Forelimb muscle (tissue), 1 donor: ENCODE measurements at places on chromosomes 5 and 9. TPM values are rescaled to one million over a fixed set of nuclear protein-coding genes. Genes with fewer than 3 reads are reported as not detected.

- no peak for DNase-seq
Observed at GRCh38 chr5:179488491-179488890, 61.9 kb upstream of the RUFY1 start.

- no peak for DNase-seq
Observed at GRCh38 chr9:112558978-112559377, 72.4 kb downstream of the KIAA1958 start.

GRCh38 chr9:34400686-34401602 is 24.2 kb upstream of the MYORG start:
- DNase-seq, result no peak

GRCh38 chr5:109347252-109347888 is 62.4 kb downstream of the PJA2 start:
- no peak for DNase-seq

DNA sequence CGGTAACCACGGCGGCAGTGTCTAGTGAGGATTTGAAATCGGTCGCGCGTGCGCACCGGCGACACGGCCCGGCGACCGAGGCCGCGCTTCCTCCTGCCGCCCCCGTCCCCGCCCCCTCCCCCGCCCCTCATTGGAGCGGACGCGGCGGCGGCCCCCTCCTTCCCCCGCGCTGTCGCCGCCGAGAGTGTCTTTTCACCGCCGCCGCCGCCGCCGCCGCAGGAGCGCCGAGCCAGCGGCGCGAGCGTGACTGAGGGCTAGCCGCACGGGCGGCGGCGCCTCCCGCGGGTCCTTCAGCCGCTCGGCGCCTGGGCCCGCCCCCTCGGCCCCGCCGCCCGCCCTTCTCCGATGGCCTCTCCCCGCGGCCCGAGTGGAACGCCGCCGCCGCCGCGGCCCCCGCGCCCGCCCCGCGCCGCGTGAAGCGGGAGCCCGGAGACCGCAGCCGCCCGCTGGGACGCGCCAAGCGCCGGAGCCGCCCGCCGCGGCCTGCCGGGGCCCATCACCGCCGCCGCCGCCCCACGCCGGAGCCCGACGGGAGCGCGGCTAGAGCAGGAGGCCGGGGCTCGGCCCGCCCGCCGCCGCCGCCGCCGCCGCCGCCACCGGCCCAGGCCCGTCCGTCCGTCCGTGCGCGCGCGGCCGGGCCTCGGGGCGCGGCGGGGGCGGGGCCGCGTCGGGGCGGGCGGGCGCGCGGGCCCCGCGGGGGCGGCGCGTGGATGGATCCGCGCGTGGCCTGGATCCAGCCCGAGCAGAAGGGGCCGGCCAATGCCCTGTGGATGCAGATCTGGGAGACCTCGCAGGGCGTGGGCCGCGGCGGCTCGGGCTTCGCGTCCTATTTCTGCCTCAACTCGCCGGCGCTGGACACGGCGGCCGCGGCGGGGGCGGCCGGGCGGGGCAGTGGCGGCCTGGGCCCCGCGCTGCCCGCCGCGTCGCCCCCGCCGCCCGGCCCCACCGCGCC is at the start of gene TENT4A:
Gene TENT4A, plus strand, starts transcription at position 159 of the 952 bp plus-strand sequence. Its CDS starts 552 bp downstream, at position 711.
- DNase-seq, result no peak

DNA sequence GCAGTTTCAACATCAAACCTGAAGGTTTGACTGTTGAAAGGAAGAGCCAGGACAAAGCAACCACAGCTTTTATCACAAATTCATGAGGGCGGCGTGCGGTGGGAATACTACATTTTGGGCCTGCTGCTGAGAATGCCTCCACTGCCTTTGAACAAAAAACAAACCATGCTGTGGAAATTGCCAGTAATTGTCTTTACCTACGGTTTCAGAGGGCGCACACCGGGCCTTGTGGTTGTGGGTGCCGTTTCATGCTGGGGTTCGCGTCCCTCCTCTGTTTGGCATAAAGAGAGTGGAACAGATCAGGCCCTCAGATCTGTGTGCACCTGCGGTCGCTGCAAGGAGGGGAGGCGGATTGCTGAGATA is 27.6 kb upstream of the TCF7 start:
- DNase-seq, result no peak

- DNase-seq, result no peak
Observed at GRCh38 chr9:110092792-110093191, 115.2 kb downstream of the C9orf152 start.

DNA sequence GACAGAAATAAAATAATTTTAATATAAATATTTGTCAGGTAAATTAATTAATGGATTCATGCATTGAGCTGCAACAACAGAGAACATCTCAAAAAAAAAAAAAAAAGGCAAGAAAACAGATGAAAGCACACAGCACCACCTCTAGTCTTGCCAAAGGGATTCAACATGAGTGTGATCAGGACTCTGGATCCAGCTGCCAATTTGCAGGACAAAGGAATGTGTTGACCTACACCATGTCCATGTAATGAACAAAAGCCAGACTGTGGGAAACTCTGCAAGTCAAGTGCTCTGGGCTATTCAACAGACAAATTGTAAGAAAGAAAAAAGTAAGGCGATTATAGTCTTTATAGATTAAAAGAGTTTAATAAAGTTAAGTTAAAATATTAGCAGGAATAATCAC is 769.3 kb downstream of the TLR4 start:
- DNase-seq, result no peak

DNA sequence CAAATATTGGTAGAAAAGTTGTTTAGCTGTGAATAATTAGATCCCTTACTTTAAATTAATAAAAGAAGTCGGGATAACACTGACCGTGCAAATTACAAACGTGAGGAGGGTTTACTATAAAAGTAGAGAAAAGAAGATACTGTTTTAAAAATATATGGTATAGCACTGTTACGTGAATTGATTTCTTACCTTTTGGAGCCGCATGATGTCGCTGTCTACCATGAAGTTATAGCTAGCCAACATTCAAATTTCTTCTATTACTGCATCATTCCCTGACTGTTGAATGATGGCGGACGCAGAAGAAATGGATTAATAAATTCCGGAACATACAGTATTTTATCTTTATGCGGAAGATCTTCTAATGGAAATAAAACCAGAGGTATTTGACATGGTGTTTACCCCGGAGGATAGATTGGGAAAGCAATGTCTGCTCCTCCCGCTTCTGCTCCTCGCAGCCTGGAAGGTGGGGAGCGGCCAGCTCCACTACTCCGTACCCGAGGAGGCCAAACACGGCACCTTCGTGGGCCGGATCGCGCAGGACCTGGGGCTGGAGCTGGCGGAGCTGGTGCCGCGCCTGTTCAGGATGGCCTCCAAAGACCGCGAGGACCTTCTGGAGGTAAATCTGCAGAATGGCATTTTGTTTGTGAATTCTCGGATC is at the start of gene PCDHA6:
Gene PCDHA6, plus strand, starts transcription at position 257 of the 658 bp plus-strand sequence. Its CDS starts 132 bp downstream, at position 389.
- DNase-seq, result no peak

GRCh38 chr5:111755345-111755941 is 1.6 kb downstream of the NREP start:
- no peak for DNase-seq

DNA sequence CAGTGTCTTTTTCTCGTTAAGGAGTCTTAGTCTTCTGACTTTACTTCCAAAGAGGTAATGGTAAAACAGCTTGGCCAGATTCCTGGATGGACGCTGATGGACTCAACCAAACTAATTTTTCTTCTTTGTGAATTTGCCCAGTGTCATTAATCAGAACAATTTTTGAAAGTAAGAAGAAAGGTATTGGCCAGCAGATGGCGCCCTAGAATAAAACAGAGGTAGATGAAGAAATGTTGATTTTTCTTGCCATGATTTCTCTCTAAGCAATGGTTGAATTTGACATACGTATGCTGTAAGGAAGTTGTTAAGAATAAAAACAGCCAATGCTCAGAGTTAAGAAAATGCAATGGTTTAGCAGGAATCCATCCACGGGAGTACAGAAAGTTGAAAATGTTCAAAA is 500.0 kb downstream of the DIRAS2 start:
- no peak for DNase-seq

- DNase-seq, result no peak
Observed at GRCh38 chr5:119583684-119584083, 45.7 kb upstream of the FAM170A start.

DNA sequence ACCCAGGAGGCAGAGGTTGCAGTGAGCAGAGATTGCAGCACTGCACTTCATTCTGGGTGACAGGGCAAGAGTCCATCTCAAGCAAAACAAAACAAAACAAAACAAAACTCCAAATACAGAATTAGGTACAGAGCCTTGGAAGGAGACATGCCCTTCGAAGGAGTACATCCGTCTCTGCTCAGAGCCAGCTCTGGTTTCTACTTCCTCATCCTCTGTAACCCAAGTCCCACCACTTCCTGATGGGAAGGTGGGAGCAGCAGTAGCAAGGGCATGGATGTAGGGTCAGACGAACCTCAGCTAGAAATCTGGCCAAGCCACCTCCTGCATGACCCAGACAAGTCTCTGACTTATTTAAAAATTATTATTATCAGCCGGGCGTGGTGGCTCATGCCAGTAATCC is 16.5 kb upstream of the STXBP1 start:
- no peak for DNase-seq

GRCh38 chr5:108508979-108509378 is 127.1 kb upstream of the FBXL17 start:
- DNase-seq, result no peak

DNA sequence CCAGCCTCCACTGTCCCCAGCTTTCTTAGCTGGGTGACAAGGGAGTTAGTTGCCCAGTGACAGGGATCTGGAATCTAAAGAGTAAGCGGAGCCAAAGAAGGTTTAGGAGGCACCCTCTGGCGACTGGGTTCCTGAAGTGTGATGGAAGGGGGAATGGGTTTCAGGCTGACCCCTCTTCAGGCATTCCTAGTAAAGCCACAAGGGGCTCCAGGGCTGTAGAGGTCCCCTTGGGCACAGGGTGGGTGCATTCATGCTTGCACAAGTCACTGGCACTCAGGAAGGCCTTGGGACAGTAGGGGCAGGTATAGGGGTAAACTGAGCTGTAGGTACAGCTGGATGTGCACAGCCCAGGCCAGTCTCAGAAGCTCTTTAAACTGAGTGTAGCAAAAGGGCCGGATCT is 74.2 kb downstream of the CPLANE1 start:
- DNase-seq, result no peak

The CDX1 gene
- polyA plus RNA-seq, result 0.24 TPM

The SLC36A2 gene
- 0.62 TPM for polyA plus RNA-seq

The RFESD gene
- 2.7 TPM for polyA plus RNA-seq

The MYO10 gene
- 27.2 TPM for polyA plus RNA-seq

The SLC31A1 gene
- 7.8 TPM for polyA plus RNA-seq

The MCC gene
- polyA plus RNA-seq, result 15.1 TPM

The PTGS1 gene
- 4.5 TPM for polyA plus RNA-seq

The ARID3C gene
- polyA plus RNA-seq, result not detected
